ENCODE measurements at places on chromosomes 2 and 18.
A peak's percentile ranks its signal among the peaks of the same experiment; 100 is the strongest.

GRCh38 chr2:9800639-9800974 is 42.7 kb upstream of the TAF1B start:
- DNase-seq: no peak

DNA sequence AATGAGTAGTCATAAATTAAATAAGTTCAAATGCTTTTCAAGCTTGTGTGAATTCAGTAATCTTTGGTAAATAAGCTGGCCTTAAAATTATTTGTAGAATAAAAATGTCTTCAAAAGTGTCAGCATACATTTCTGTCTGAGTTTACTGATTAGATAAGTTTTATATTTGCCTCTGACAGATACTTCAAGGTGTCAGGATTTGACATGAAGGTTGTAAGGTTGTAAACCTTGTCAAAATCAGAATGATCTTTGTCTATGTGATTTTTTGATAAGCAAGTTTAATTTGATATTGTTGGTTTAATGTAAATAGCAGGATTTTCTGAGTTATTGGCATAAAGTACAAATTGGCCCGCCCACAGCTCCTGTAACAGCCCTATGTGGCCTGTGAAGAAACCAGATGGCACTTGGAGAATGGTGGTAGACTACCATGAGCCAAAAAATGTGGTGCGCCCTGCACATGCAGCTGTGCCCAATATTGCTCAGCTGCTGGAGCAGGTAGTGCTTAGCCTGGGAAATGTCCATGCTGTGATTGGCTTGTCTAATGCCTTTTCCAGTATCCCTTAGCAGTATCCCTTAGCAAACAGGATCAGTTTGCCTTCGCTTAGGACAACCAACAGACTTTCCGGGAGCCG is 188.0 kb upstream of the SPHKAP start:
- DNase-seq: no peak

- no peak for DNase-seq
Observed at GRCh38 chr2:113025737-113026136, 20.5 kb downstream of the IL36A start.

DNA sequence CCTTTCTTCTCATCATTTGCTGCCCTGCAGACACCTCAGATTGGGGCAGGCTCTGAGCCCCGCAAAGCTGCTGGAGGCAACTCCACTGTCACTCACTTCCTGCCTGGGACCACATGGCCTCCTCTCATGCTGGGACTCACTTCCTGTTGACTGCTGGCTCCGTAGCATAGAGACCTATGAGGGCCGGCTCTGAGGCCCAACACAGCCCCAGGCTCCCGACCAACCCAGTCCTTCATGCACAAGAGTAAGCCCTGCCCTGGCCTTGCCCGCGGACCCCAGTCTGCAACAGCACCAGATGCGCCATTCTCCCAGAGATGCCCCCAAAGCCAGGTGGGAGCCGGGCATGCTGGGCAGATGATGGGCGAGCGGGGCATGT is 55.7 kb downstream of the DNMT3A start:
- DNase-seq: no peak

DNA sequence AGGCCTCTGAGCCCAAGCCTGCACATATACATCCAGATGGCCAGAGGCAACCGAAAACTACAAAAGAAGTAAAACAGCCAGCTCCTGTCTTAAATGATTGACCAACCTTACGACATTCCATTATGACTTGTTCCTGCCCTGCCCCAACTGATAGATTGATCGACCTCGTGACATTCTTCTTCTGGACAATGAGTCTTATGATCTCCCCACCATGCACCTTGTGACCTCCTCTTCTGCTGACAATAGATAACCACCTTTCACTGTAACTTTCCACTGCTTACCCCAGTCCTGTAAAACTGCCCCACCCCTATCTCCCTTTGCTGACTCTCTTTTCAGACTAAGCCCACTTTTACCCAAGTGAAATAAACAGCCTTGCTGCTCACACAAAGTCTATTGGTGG is 670.0 kb upstream of the PKDCC start:
- DNase-seq: no peak

- no peak for DNase-seq
Observed at GRCh38 chr2:196742216-196742615, 57.3 kb downstream of the GTF3C3 start.

DNA sequence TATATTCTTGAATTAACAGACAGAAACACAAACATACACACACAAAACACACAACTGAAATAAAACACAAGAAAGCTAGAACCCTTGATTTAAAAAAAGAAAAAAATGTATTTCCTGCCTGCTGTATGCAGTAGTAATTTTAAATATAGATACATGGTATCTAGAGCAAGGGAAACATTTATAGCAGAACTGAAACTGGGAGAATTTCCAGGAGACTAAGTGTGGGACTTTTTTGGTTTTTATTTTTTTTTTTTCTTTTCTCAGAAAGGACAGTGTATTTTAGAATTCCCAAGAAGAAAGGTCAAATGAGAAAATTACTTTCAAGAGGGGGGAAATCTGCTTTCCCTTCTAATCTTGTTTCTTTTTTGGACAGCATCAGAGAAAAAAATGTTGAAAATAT is 558.9 kb upstream of the PKDCC start:
- DNase-seq: no peak

DNA sequence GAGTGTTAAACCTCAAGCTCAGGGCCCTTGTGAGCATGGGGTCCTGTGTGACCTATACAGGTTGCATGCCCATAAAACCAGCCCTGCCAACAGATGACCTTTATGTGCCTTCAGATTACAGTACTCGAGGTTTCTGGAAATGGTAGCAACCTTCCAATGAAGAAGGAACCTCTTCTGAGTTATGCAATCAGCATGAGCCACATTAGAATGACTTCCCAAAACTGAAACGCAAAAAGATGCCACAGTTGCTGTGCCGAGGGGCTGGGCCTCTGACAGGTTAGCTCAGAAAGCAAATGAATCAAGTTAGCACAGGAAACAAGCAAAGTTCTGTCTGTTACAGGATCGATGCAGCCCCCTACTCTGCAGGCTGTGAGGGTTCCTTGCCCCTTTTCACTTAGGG is 37.7 kb downstream of the TGFA start:
- DNase-seq: no peak

DNA sequence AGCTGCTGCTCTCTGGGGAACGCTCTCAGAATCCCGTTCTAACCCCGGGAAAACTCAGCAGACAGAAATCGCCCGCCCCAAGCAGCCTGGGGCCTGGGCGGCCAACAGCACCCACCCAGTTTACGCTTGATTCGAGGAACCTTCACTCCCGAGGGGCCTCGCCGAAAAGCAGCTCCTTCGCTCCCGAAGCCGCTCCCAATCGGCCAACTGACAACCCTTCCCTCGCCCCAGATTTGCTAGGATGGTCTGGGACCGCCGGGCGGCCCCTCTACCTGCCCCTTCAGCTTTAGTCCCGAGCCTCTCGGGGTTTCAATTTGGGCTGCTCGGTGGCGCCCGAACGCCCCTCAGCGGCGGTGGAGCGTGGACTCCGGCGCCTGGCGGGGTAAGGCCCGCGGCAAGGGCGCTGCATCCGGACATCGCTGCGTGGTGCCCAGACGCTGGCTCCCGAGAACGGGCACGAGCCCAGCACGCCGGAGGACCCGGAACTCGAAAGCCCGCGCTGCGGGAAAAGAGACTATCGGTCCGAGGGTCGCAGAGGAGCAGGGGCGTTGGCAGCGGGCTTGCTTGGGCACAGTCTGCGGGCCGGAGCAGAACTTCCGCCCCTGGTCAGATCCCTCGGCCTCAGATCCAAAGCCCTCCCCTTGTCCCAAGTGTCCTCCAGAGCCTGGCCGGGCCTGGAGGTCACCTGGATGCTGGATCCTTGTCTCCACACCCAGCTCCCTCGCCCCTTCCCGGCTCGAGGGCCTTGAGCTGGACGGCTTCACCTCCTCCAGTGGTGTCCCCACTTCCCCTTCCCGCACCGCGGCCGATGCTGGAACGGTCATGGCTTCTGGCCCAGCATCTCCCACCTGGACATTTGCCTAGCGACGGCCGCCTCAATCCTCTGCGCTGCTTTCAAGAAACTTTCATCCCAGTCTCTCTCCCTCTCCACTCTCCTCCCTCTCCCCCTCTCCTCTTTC is 3.0 kb upstream of the OTX1 start:
- DNase-seq: peak; percentile 49

DNA sequence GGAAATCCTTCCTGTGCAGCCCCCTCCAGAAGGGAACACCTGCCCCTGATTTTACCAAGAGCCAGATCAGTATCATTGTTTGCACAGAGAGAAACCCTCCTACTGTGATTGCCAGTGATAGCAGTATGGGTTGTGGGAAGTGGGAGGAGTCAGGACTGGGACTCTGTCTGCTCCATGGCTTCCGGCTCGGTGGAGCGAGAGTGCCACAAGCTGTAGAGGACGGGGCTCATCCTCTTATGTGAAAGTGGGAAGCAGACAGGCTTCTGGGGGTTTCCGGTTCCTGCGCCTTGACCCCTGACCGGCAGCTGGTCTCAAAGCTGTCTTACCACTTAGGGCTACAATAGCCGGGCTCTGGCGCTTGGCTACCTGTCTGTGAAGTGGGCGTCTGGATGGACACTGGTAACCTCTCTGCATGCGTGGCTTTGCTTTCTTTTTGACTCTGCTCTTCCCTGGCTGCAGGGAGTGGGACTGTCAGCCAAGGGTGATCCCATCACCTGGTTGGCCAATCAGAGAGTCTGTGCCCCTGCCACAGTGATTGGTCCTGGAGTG is 79.7 kb downstream of the BCL2L11 start:
- no peak for DNase-seq

GRCh38 chr18:35694808-35695207 is 113.3 kb downstream of the GALNT1 start:
- DNase-seq: no peak

GRCh38 chr18:35673682-35674081 is 92.1 kb downstream of the GALNT1 start:
- DNase-seq: no peak

DNA sequence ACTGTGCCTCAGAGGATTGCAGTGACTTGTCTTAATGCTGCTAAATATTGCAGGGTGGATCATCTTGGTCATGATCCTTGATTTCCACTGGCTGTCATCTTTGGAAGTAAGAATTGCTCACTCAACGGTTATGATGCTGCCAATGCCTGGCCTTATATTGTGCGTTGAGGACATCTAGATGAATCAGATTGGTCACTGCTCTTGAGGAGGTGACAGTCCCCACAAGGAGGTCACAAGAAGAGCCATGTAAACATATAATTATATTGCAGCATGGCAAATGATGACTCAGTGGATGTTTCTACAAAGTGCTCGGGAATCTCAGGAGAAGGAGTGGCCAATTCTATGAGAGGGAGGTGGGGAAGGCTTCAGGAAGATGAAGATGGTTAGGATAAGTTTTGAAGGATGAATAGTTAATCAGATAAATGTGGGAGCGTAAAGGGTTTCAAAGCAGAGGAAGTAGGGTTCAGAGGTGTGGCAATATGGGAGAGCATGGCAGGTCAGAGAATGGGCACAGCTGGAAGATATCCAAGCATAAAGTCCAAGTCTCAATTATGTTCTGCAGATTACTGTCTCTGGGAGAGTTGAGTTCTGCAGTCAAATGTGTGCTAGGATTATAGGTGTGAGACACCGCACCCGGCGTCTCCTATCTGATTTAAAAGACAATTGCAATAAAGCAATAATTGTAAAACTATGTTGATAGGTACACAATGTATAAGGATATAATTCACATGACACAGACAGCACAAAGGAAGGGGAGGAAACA is 21.3 kb upstream of the TMEM131 start:
- no peak for DNase-seq

DNA sequence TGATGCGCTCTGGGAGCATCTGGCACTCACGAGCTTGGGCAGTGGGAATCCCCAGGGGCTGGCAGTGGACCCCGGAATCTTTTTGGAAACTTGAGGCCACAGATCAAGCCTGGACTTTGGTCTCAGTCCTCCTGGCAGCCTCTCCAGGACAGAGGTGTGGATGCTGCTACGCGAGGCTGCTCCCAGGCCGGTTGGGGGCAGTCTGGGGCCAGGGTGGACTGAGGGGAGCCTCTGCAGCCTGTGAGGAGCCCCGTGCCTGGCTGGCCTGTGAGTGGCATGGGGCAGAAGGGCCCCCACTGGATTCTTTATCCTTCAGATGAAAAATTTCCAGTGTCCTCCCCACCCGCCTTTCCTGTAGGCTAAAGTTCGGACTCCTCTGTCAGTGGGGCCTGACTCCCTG is 12.7 kb upstream of the DES start:
- DNase-seq: peak; percentile 33

- no peak for DNase-seq
Observed at GRCh38 chr2:159933040-159933726, 129.2 kb downstream of the PLA2R1 start.

- DNase-seq: no peak
Observed at GRCh38 chr2:58221909-58222308, 19.2 kb downstream of the FANCL start.

- no peak for DNase-seq
Observed at GRCh38 chr2:102262216-102263129, 48.9 kb upstream of the IL1RL1 start.
